ENCODE measurements at places on chromosomes 16 and 17.
A peak's percentile ranks its signal among the peaks of the same experiment; 100 is the strongest.

GRCh38 chr17:74477411-74477810 lies 11.0 kb downstream of the CD300A start:
- DNase-seq, result no peak

DNA sequence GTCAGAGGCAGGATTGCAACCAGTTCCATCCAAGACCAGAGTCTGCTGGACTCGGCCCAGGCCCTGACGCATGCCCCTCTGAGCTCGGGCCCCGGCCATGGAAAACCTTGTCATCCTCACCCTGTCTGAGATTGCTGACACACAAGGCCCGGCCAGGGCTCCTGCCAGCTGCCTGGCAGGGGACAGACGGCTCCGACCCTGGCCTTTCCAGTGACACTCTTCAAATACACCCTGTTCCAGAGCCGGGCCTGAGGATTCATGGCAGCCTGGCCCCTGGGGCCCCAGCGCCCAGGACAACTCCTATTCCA lies 3.2 kb upstream of the PABPN1L start:
- no peak for DNase-seq

GRCh38 chr17:79818026-79818758 lies 21.0 kb downstream of the CBX4 start:
- DNase-seq, result no peak

DNA sequence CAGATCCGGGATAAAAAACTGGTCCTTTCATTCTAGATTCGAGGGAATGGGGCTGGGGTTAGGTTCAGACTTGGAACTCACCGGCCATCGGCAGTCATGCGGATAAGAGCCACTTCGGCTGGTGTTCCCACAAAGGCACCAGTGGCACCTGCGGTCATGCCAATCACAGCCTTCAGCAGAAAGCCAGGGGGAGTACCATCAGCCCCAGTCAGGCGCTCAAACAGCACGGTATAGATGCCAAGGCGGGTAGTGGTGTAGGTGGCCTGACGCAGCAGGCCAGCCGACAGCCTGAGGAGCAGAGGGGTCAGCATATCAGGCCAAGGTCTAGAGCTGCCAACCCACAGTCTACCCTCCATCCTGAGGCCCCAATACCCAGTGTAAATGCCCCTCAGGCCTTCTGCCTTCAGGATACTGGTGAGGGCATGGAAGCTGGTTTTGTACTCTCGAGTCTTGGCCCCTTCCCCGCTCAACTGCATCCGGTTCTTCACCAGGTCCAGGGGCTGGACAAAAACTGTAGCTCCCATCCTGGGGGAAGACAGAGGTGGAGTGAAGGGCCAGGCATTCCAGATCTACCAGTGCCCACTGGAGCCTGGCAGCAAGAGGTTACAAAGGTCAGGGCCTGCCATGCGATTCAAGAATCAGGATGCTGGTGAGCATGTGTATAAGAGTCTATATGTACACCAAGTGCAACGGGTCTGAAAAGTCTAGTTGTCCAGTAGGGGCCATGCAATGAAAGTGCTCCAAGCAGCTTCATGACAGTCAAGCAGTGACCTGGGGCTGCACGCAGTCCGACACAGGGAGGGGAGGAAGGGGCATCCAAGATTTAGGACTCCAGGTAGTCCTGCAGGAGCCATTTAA lies 929 bp downstream of the SLC25A11 start:
- DNase-seq, result no peak

DNA sequence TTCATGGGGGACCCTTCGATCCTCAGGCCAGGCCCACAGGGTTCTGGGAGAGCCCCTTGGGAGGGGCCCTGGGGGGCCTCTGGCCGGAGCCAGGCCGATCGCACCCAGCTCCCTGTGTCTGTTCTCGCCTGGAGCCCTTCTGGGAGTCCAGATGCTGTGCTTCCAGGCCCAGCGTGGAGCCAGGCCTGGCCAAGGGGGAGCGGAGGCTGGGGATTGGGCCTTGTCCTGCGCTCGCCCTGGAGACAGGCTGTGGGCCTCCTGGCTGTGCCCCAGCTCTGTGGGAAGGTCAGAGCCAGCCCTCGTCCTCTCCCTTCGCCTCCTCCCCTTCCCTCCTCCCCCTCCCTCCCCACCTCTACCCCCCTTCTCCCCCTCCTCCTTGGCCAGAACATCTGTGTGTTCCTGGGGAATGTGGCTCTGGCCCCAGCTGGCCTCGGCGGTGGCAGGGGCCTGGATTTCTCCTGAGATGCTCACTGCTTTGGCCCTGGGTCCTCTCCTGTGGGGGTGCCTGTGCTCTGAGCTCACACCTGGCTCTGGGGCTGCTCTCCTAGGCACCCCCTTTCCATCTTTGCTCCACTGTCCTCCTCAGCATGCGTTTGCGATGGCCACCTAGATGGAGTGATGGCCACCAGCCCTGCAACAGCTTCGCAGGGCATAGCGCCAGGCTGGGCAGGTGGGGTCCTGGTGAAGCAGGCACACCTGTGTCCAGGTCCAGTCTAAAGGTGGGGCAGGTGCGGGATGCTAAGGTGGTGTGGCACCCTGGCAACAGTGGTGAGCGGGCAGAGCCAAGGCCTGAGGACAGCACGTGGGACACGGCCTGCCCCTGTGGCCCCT lies 90.6 kb upstream of the CIBAR2 start:
- peak; percentile 55 for DNase-seq

All from HFFc6 (cell line).